WTC11 (cell line): ENCODE measurements at places on chromosomes 2 and 18. TPM values are rescaled to one million over a fixed set of nuclear protein-coding genes. Genes with fewer than 3 reads are reported as not detected.

DNA sequence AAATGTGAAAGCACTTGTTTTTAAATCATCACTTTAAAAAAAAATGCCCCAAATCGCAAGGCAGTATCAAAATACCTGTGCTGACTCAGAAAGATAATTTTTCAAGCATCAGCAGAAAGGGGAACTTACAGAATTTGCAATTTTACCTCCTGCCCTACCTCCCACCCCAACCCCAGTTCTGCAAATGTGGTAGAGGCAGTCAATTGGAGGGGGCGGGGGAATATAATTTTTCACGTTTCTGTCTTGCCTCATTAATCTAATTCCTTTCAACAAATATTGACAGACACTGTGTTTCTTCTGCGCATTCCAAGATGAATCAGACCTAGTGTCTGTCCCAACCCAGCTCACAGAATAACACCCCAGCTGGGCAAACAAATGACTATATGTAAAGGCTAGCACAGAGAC is 76.8 kb downstream of the ALPK2 start:
- DNase-seq: no peak

- DNase-seq: peak; percentile 94
Observed at GRCh38 chr2:24046930-24047702, at the start of gene WDCP. TSS of gene WDCP (minus strand) at chr2:24047391. CDS start at chr2:24039494, 7,897 bp downstream.

- DNase-seq: no peak
Observed at GRCh38 chr2:201128033-201128432, 12.1 kb downstream of the CFLAR start.

DNA sequence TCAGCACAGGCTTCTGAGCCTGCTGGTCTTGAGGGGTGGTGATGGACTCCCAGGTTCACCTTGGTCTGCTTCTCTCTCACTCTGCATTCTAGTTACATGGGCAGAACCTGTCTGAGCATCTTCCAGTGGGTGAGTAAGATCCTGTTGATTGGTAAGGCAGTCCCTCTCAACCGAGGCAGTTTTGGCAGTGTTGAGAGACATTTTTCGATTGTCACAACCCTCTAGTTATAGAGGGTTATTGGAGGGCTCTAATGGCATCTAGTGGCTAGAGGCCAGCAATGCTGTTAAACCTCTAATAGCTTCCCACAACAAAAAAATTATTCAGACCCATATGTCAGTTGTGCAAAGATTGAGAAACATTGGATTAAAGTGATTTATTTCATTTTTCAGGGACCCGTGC is 9.3 kb upstream of the MGAT5 start:
- DNase-seq: no peak

DNA sequence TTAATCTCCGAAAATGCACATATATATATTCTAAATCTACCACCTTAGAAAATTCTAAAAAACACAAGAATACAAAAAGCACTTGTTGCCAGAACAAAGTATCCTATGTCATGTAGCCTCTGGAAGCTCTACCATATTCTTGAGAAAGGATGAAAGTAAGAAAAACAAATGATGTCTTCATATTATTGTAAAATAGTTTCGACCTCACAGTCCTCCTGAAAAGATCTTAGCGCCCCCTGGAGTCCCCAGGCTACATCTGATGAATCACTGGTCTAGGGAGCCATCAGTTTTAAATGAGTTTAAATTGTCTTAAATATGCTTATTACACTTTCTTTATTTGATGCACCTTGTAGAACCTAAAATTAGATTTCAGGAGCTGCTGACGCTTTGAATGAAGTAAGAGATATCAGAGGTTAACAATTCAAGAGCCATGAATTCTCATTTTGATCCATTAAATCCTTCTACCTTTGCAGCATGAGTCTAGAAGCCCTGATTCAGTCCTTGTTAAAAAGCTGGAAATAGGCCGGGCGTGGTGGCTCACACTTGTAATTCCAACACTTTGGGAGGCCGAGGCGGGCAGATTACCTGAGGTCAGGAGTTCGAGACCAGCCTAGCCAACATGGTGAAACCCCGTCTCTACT is 138.8 kb downstream of the MCFD2 start:
- peak; percentile 68 for DNase-seq

RBKS gene
- total RNA-seq: 1.2 to 1.7 TPM (median 1.6 TPM) in 3 replicates

CTAGE1 gene
- total RNA-seq: not detected in 3 replicates
